ENCODE measurements at places on chromosomes 3 and 15.

GRCh38 chr3:144771381-144771870 is 799.8 kb downstream of the DIPK2A start:
- no peaks in the 10 kb centered on the region for H3K4me1 ChIP-seq
- no peak for DNase-seq
- H3K4me3 ChIP-seq = no peak overlapping the region
- H3K27me3 ChIP-seq = no peaks in the 10 kb centered on the region
- no peak overlapping the region for H3K27ac ChIP-seq
- no peaks in the 10 kb centered on the region for H3K36me3 ChIP-seq

- no peak for DNase-seq
- H3K4me3 ChIP-seq = no peak overlapping the region
- H3K36me3 ChIP-seq = no peaks in the 10 kb centered on the region
- no peak overlapping the region for H3K27ac ChIP-seq
These were observed 362.0 kb downstream of the ZPLD1 start for GRCh38 chr3:102796804-102797203.

DNA sequence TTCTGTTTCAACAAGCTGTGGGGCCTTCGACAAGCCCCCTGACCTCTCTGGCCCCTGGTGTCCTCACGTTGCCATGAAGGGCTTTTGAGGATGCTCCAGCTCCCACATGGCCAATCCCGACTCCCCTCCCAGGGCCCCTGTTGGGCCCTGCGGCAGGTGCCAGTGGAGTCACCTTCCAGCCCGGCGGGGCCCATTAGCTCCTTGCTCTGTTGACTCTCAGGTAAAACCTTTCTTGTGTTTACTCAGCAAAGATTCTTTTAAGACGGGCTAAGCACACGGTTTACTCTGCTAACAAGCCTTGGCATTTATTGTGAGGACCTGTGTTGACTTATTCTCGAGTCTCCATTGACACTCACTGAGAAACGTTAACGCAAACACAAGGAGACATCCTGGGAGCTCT is 15.0 kb downstream of the RPLP1 start:
- no peak overlapping the region for H3K4me3 ChIP-seq
- no peaks in the 10 kb centered on the region for H3K36me3 ChIP-seq
- H3K27ac ChIP-seq = no peak overlapping the region
- H3K4me1 ChIP-seq = peaks cover 9% of the 10 kb centered on the region
- no peaks in the 10 kb centered on the region for H3K27me3 ChIP-seq
- no peak for DNase-seq

- H3K36me3 ChIP-seq = no peaks in the 10 kb centered on the region
- no peak overlapping the region for H3K27ac ChIP-seq
- H3K27me3 ChIP-seq = no peaks in the 10 kb centered on the region
- H3K4me3 ChIP-seq = no peak overlapping the region
- peaks cover 8% of the 10 kb centered on the region for H3K4me1 ChIP-seq
- DNase-seq = no peak
These were observed 103.8 kb downstream of the ADCY5 start for GRCh38 chr3:123344907-123345594.

- no peaks in the 10 kb centered on the region for H3K36me3 ChIP-seq
- no peak for DNase-seq
- no peak overlapping the region for H3K4me3 ChIP-seq
- no peaks in the 10 kb centered on the region for H3K27me3 ChIP-seq
These were observed 41.4 kb downstream of the FSIP1 start for GRCh38 chr15:39741258-39741657.

- no peak for DNase-seq
- H3K4me3 ChIP-seq = no peak overlapping the region
- H3K27ac ChIP-seq = no peak overlapping the region
- H3K36me3 ChIP-seq = no peaks in the 10 kb centered on the region
These were observed 123.4 kb downstream of the ATP10A start for GRCh38 chr15:25739687-25740121.

DNA sequence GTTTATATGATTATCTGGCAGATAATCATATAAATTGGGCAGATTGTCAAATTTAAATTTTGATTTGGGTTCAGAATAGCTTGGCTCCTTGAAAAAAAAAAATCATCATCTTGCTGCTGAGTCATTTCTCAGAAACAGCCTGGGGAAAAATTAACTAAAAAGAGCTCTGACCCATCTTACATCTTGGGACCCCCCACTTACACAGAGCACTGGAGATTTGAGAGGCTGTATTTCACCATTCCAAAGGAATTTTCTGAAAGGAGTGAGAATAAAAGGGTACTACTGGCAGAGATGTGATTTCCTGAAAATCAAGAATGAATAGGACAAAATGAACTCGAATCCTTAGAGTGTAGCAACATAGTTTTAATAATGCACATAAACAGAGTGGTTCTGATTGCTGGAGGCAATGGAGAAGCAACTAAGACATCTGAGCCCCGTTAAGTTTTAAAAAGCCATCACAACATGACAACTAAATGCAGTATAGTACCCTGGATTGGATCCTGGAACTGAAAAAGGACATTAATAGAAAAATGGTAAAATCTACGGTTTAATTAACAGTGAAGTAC is 97.5 kb downstream of the RFTN1 start:
- DNase-seq = no peak
- H3K4me1 ChIP-seq = no peaks in the 10 kb centered on the region
- no peaks in the 10 kb centered on the region for H3K27me3 ChIP-seq
- H3K4me3 ChIP-seq = no peak overlapping the region

DNA sequence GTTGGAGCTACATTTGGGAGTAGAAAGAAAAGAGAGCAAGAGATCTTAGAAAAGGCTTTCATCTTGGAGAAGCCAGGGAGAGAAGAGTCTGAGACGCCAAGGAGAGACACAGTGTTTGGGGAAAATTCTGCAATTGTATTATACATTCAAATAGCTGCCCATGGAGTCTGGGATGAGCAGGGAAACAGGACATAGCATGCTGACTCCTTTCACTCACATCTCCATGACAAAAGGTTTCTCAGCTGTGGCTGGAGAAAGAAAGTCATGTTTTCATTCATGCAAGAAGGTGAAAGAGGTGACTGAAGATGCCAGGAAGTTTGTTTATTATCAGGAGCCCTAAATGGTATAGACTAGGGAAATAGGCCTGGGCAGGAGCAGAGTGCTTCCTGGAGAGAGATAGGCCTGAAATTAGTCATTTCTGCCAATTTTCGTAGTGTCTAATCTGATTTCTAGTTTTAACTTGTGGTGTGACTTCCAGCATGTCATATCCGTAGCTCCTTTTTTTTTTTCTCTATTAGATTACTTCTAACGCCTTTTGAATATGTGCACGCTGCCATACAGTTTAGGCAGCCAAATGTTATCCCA is 34.1 kb downstream of the ACP3 start:
- no peak overlapping the region for H3K4me3 ChIP-seq
- no peaks in the 10 kb centered on the region for H3K36me3 ChIP-seq
- peaks cover 10% of the 10 kb centered on the region for H3K4me1 ChIP-seq
- no peak for DNase-seq
- no peaks in the 10 kb centered on the region for H3K27me3 ChIP-seq
- H3K27ac ChIP-seq = no peak overlapping the region

DNA sequence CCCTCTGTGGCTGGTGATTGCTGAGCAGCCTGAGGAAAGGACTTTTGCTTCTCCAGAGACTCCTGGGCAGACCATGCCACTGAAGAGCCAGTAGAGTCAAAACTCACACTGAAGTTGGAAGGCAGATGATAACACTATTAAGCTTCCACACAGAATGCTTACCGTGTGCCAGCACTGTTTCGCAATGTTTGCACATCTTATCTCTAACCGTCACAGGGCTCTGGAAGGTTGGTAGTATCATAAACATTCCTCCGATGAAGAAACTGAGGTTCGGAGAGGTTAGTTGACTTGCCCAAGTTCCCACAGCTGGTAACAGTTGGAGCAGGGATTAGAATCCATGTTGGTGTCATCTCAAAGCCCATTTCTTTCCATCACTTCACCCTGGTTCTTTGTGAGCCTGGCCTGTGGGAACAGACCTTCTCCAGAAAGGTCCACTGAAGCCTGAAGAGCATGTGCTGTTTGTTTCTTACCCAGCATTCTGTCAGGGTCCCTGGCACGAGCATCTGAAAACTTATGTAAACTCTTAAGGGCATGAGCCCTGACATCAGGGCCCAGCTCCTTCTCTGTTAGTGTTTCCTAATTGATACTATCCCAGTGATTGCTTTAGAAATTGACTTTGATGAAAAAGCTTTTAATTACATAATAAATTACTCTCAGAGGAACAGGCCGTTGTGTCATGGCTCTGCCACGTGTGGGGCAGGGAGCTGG is 77.0 kb upstream of the PRR23C start:
- no peak overlapping the region for H3K4me3 ChIP-seq
- peaks cover 25% of the 10 kb centered on the region for H3K4me1 ChIP-seq
- peak; percentile 67 for DNase-seq
- H3K27me3 ChIP-seq = no peaks in the 10 kb centered on the region
- peak overlapping the region; percentile 23 for H3K27ac ChIP-seq

DNA sequence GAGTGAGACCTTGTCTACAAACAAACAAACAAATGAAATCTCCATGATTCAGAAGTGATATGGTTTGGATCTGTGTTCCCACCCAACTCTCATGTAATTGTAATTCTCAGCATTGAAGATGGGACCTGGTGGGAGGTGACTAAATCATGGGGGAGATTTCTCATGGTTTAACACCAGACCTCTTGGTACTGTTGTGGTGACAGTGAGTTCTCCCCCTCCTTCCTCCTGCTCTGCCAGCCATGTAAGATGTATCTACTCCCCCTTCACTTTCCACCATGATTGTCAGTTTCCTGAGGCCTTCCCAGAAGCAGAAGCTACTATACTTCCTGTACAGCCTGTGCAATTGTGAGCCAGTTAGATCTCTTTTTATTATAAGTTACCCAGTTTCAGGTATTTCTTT is 438.4 kb upstream of the THBS1 start:
- H3K36me3 ChIP-seq = no peaks in the 10 kb centered on the region
- H3K27ac ChIP-seq = no peak overlapping the region
- DNase-seq = no peak
- H3K4me3 ChIP-seq = no peak overlapping the region

DNA sequence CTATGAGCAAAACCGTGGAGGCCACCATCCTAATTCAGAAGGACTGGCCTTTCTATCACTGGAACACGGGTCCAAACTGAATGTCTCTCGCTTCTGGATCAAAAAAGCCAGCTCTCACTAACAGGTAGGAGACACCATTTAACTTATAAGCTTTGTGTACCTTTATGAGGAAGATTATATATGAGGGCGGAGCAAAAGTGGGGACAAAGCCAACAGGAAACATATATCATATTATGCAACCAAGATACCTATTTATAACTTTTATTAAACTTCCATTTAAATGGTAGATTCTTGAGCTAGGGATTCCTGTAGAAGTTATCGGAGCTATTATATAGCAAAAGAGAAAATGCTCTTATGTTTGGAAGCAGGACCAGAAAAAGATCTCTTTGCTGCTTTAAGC is 78.4 kb downstream of the IGF2BP2 start:
- no peak for DNase-seq
- H3K4me3 ChIP-seq = no peak overlapping the region
- no peak overlapping the region for H3K27ac ChIP-seq
- no peaks in the 10 kb centered on the region for H3K4me1 ChIP-seq
- no peaks in the 10 kb centered on the region for H3K36me3 ChIP-seq

- no peaks in the 10 kb centered on the region for H3K36me3 ChIP-seq
- no peak overlapping the region for H3K4me3 ChIP-seq
- H3K27me3 ChIP-seq = no peaks in the 10 kb centered on the region
These were observed 2.2 kb upstream of the CRTAP start for GRCh38 chr3:33111581-33111980.

DNA sequence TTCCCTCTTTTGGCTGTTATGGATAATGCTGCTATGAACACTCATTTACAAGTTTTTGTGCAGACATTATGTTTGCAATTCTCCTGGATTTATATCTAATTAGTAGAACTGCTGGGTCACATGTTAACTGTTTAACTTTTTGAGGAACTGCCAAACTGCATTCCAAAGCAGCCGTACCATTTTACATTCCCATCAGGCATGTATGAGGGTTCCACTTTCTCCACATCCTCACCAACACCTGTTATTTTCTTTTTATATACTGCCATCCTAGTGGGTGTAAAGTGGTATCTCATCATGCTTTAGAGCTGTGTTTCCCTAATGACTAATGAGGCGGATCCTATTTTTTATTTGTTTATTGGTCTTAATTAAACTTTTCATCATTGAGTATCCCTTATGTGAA is 9.2 kb downstream of the KPNA4 start:
- DNase-seq = no peak
- H3K27ac ChIP-seq = no peak overlapping the region
- H3K4me1 ChIP-seq = peaks cover 27% of the 10 kb centered on the region

- H3K4me1 ChIP-seq = peaks cover 66% of the 10 kb centered on the region
- DNase-seq = no peak
- no peak overlapping the region for H3K27ac ChIP-seq
- no peaks in the 10 kb centered on the region for H3K27me3 ChIP-seq
- no peak overlapping the region for H3K4me3 ChIP-seq
These were observed 24.2 kb upstream of the C15orf39 start for GRCh38 chr15:75177360-75178071.

- no peak overlapping the region for H3K27ac ChIP-seq
- no peaks in the 10 kb centered on the region for H3K36me3 ChIP-seq
- no peak overlapping the region for H3K4me3 ChIP-seq
- no peaks in the 10 kb centered on the region for H3K4me1 ChIP-seq
- DNase-seq = peak; percentile 61
These were observed 10.7 kb upstream of the CNTN6 start for GRCh38 chr3:1082108-1082507.

- peaks cover 51% of the 10 kb centered on the region for H3K4me1 ChIP-seq
- H3K27me3 ChIP-seq = no peaks in the 10 kb centered on the region
- DNase-seq = no peak
- no peaks in the 10 kb centered on the region for H3K36me3 ChIP-seq
- no peak overlapping the region for H3K27ac ChIP-seq
These were observed 62.7 kb upstream of the TRAK1 start for GRCh38 chr3:42028474-42028873.

GRCh38 chr3:183350164-183350563 is 78.3 kb downstream of the MCF2L2 start:
- H3K4me1 ChIP-seq = no peaks in the 10 kb centered on the region
- DNase-seq = no peak
- H3K4me3 ChIP-seq = no peak overlapping the region
- H3K27me3 ChIP-seq = no peaks in the 10 kb centered on the region

DNA sequence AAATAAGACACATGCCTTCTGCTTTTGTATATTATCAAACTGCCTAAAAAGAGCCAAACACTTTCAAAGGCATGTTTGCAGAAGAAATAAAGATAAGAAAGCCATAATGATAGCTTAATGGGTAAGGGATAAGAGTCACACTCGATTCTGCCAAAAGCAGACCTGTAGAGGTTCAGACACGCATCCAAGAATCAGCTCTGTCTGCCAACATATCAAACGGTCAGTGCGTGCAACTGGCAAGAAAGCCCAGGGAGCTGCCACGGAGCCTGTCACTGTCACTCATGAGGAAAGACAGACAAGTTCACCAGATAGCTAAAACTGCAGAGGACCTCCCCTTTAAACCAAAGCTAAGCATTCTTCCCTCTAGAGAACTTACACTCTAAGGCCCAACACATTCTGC is 23.2 kb downstream of the DCP1A start:
- no peak overlapping the region for H3K4me3 ChIP-seq
- peaks cover 4% of the 10 kb centered on the region for H3K36me3 ChIP-seq
- H3K27ac ChIP-seq = no peak overlapping the region
- H3K27me3 ChIP-seq = no peaks in the 10 kb centered on the region

- no peak overlapping the region for H3K4me3 ChIP-seq
- no peak for DNase-seq
- peaks cover 26% of the 10 kb centered on the region for H3K4me1 ChIP-seq
- no peaks in the 10 kb centered on the region for H3K36me3 ChIP-seq
- no peak overlapping the region for H3K27ac ChIP-seq
These were observed 75.1 kb upstream of the PHLDB2 start for GRCh38 chr3:111784001-111784400.
